KG1 (cell line): ENCODE measurements at places on chromosomes 4 and X.

DNA sequence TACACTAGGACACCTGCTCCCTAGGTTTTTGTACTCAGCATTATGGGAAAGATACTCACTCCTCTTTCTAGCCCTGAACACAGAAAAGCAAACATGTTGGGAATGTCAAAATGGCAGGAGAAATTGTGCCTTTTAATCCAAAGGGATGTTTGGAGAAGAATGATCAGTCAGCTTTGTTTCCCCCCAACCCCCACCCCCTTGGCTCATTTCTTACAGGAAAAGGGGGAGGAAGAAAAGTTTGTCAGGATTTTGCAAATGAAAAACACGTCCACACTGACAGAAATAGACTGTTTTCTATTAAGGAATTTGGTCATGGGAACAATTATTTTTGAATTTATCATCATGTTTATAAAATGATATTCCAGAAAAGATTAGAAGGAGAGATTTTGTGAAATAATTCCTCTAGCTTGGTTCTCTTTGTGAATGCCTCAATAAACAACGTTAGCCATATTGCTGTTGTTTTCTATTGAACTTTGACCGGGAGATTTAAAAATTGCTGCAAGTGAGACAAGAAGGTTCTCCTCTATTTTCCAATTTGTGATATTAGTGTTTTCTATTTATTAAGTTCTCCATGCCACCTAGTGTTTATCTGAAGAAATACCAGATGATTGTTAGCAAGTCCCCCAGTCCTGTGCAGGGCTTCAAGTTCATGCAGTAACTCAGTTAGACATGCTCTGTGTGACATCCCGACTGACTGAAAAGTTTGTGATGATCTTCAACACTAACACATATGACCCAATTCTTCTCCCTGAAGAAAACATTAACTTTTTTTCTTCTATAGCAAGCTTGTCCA, 31.3 kb upstream of the TFDP3 start:
- no peak for DNase-seq

- DNase-seq: no peak
Observed at GRCh38 chr4:2941138-2942036, 21.8 kb downstream of the NOP14 start.

DNA sequence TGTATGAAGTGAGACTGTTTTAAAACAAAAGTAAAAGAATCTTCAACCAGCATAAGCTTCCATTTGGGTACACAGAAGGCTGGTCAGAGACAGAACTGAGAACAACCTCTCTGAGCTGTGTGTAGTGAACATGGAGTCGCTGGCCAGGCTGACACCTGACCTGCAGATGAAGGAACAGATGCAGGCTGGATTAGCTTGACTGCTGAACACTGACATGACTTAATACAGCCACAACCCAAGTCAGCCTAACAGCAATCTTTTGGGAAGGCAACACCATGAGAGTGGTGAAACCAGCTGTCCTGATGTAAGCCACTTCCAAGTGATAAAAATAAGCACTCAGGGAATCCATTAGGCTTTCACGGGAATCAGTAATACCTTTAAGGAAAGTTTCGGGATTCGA, 10.1 kb downstream of the SCARB2 start:
- no peak for DNase-seq

- no peak for DNase-seq
Observed at GRCh38 chrX:7201496-7201895, 53.5 kb upstream of the PUDP start.

DNA sequence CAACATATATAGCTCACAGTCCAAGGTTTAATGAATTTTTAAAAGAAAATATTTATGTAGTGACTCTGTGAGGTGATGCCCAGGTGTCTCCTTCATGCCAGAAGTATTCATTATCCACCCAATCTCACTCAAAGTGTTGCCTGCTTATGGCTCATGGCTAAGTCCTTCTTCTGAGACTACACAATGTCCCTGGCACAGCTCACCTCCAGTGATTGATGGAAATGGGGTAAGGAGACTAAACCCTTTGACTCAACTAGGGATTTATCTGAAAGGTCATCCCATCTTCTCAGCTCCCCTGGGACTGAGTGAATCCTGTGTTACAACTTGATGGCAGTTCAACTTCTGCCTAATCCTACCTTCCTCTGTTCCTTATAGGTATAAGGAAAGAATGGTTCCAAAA, 74.2 kb downstream of the FAM13A start:
- DNase-seq: no peak

DNA sequence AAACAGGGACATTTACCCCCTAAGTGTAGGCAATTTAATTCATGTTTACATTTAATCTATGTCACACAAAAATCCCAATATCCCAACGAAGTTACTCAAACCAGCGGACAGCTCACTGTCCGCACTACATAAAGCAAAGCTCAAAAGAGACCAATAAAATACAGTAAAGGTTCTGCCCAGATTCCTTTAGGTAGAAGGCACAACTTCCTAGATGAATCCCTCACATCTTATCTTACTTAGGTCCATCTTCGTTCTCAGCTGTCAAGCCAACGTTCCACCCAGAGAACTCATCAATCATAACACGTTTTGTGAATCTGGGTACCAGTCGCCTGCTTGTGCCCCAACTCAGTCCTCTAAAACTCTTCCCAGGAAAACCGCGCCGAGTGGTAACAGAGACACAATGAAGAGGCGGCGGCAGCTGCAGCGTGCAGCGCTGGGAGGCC, 1.7 kb downstream of the HNRNPDL start:
- DNase-seq: no peak

DNA sequence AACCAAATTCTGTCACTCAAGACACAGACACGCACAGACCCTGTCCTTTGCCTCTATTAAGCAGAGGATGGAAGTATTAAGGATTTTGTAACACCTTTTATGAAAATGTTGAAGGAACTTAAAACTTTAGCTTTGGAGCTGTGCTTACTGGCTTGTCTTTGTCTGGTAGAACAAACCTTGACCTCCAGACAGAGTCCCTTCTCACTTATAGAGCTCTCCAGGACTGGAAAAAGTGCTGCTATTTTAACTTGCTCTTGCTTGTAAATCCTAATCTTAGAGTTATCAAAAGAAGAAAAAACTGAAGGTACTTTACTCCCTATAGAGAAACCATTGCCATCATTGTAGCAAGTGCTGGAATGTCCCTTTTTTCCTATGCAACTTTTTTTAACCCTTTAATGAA, 215.7 kb downstream of the GC start:
- DNase-seq: no peak

DNA sequence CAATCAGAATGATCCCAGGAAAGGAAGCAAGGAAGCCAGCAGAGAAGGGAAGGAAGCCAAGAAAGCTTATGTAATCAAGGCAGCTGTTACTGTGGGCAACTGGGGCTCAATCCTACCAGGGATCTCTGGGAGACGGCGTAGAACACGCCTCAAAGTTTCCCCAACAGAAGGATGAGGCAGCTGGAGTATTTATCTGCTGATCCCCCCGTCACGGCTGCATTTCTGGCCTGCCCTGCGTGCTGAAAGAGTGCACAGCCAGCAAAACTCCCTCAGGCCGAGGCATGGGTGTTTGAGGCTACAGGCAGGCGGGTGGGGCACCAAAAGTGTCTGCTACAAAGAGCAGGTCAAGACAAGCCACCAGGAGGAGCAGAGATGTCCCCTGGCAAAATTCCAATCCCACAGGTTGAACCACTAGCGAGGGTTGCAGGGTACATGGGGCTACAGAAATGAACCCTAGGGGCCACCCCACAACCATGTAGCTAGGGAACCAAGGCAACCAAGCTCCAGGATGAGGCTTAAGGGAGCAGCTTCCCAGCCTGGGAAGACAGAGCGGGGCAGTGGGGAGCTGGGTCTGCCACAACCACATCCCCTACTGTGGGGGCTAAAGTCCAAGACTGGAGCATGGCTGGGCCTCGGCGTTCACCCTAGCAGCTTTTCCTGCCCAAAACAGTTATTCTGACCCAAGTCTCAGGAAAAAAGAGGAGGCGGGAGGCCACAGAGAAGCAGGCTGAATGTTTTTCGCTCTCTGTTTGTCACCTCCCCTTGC, 113.4 kb downstream of the BCOR start:
- DNase-seq: no peak

- no peak for DNase-seq
Observed at GRCh38 chrX:125954236-125954635, 211.9 kb downstream of the DCAF12L2 start.

- no peak for DNase-seq
Observed at GRCh38 chr4:166435449-166435848, 562.4 kb downstream of the TLL1 start.

DNA sequence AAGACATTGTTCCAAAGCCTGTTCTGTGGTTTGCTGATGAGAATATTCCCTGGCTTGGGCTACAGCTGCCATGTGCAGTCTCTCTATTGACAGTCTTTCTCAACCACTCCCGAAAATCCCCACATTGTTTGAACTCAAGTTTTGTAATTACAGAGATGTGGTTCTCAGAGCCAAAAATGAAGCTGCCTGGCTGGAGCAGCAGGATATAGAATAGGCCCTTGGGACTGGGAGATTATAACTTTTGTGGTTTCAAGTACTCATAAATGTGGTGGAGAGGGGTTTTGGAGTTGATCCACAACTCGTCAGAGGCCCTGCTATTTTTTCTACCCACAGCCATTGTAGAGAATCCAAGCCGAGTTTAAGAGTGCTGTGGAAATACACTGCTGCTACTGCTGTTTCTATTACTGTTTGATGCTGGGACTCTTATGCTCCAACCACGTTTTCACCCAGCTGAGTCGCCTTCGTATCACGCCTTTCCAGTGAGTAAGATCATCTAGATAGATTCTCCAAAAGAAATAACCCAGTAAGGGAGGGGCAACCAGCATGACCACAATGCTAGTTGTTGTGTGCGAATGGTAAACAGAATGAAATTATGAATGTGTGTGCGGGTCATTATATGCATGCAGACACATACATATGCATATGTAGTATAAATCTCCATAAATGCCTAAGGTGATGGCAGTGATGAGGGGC, 57.1 kb upstream of the ATXN3L start:
- no peak for DNase-seq

GRCh38 chr4:67565284-67565683, 6.8 kb downstream of the STAP1 start:
- DNase-seq: no peak

GRCh38 chr4:108116423-108117168, 52.1 kb downstream of the LEF1 start:
- no peak for DNase-seq

DNA sequence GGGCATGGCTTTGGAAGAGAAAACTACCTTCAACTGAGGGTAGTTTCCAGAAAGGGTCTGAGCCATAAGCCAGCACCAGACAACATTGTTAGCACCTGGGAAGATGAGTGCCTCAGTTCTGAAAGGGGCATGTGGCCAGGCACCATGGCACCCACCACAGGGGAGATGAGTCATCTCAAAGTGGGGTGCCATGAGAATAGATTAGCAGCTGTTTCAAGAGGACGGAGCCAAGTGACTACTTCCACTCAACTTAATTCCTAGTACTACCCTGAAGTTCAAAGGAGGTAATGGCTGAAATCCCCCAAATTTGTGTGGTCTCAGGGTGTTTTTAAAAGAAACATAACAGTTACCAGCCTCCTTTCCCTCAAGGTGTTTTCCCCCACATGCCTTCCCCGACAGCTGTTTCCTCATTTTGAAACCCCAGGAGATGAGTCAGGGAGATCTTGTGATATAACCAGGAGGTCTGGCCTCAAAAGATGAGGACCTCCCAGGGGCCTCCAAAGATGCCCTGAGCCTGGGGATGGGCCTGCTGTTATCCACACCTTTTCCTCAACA, 27.8 kb upstream of the FTHL17 start:
- DNase-seq: no peak

- no peak for DNase-seq
Observed at GRCh38 chr4:148445071-148445859, 3.1 kb upstream of the NR3C2 start.

DNA sequence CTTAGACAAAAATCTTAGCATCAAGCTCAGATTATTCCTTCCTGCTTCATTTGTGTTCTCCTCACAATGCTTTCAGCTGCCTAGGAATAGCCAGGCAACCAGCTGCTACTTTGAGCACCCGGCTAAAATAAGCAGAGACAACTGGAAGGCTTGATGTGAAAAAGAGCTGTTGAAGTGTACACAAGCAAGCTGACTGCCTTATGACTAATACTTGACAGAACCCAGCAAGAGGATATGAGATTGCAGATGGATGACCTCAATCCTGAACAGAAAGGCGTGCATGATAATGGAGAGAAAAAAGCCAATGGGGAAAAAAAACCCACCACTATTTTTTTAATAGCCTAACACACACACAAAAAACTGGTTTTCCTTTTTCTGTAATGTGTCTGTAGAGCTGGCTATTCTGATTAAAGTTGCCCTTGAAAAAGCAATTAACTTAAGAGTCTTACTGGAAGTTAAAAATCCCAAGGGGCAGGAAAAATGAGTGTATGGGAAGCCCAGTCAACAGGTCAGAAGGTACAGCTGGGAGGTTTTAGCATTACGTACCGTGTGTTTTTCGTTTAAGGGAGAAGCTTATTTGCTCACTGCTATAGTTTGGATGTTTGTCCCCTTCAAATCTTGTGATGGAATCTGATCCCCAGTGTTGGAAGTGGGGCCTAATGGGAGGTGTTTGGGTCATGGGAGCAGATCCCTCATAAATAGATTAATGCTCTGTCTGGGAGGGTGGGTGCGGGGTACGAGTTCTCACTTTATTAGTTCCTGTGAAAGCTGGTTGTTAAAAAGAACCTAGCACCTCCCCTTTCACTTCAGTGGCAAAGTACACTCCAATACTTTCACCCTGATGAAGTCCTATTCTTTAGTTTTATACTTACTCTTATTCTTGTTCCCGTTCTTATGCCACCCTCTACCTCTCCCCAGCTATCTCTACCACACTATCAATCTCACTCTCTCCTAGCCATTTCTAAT, 37.1 kb upstream of the HERC6 start:
- no peak for DNase-seq

DNA sequence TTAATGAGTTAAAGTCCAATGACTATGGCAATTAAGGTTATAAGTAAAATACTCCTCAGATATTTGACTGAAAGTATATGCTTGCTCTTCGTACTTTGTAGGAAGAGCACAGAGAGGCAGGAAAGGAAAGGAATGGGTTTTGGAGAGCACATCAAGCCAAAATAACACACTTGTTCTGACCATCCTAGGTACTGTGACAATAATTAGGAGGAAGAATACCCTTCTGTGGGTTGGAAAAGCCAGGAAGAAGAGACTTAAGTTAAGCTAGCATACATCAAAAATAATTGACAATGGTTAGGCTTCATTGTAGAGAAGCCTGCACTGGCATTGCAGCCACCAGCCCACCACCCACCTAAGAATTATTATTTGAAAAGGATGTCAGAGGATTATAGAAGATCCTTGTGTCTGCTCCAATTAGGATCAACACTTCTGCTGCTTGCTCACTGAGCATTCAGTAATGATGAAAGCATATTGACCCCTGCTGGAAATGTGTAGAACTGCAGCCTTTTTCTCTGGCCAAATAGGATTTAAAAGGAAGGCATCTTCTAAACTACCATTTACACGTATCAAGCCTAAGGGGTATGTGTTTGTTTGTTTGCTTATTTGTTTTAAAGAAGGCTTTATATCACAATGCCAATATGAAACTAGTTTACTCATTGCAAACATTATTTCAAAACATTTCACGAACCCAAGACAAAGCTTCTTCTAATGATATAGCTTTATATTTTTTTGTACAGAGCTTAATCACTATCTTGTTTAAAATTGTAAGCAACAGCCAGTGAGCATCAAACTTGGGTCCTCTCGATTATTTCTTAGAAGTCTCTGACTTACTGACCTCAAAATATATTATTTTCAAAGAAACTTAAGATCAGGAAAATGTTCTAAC, 286.2 kb upstream of the TET2 start:
- peak; percentile 33 for DNase-seq
